ENCODE measurements at places on chromosomes 7 and 10.

GRCh38 chr7:1758859-1759521 is 88.9 kb downstream of the ELFN1 start:
- DNase-seq = no peak

DNA sequence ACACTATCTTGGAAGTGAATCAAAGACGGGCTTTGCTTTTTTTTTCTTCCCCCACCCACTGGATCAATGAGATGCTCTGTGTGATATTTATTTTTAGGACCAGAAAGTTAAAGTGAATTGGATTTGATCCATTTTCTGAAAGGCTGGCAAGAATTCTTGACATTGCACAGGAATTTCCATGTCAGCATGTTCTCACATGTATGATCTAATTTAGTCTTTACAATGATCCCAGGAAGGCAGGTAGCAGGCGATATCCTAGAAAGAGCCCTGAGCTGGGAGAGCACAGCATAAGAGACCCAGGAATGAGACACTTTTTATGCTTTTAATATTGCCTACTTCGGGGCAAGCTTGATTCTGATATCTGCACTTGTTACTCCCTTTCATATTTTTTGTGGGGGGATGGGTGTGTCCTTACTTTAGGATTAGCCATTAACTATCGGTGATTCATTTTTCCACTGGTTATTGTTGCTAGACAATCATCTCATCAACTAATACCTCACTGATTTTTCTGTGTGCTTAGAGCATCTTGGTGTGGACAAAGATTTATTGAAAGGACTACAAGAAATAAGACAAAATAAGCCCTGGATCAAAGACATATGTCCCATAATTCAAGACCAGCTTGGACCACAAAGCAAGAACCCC is 58.1 kb downstream of the NRP1 start:
- no peak for DNase-seq

GRCh38 chr7:41538810-41539724 is 163.8 kb downstream of the INHBA start:
- DNase-seq = no peak

DNA sequence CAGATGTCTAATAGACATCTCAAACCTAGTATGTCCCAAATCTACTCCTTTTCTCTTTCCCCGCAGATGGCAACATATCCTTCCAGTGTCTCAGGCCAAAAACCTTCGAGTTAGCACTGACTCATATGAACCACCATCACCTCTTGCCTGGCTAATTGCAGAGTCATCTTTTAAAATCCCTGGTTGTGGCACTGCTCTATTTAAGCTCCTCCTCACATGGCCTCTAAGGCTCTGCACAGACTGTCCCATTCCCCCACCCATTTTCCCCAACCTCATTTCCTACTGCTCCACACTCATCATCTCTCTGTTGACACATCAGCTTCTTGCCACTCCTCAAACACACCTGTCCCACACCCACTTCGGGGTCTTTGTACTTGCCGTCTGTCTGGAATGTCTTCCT is 16.8 kb upstream of the HBP1 start:
- DNase-seq = no peak

DNA sequence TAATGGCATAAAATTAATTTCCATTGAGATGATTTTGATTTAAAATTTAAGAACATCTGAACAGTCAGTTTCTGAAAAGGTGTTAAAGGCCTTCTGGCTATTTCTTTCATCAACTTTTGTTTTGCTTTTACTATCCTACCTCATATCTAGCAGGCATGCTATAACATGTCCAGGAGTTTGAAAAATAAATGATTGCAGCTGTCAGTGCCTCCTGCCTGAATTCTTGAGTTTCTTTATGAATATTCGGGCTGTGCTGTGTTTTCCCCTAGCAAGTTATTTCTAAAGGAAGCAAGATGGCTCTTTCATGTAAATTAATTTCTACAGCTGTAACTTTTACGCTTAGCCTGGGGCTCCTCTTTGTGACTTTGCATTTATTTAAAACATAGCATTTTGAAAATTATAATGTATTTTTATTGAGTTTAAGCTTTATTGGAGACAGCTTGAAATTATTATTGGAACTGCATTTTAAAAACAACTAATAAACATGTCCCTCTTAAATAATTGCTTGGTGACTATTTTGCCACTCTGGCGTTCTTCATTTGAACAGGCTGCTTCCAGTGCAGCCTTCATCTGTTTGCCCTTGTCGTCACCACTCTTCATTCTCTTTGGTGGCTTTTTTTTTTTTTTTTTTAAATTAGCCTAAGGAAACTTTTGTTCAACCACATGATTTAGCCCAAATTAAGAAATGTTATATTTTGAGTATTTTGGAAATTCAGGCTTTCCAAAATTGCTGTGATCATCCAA is 1083.4 kb upstream of the LRRN3 start:
- no peak for DNase-seq

DNA sequence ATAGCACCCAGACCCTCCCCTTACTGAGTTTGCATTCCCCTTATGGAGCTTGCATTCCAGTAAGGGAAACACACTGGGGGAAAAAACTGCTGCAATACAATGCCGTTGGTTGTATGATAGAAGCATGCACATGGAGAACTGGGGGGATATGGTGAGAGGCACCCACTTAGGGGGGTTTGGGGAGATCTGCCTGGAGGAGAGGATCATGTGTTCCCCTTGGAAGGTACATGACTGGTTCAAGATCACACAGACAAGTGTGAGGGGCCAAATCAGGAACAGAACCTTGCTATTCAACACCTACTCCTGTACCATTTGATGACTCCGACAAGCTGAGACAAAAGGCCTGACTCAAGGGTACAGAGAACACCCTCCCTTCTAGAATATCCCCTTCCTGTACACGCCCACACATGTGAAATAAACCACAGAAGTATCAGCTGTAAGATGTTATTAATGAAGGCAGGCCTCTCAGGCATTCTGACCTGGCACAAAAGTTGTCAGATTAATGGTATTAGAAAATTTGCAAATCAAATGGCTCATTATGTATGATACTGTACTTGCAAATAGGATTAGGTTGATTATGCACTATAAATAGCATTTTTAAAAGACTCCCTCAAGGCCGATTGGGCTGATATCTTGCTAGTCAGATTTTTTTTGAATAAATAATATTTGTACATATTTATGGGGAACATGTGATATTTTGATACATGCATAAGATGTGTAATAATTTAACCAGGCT is 122.2 kb downstream of the NPY start:
- no peak for DNase-seq

DNA sequence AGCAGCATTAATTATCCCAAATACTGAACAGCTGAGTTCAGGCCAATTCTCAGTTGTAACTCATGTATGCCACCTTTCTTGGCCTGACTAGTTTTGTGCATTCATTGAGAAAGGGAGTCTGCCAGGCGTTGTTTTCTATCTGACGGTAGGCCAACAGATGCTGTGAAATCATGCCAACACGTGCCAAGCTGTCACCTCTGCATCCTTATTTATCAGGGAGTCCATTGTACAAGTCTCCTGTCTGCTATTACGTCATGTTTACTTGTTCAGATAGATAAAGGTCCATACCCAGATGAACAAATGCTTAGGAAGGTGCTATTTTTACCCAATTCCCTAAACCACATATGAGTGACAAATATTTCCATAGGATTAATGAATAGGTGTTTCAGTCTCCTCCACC is 127.2 kb upstream of the CDK6 start:
- no peak for DNase-seq

DNA sequence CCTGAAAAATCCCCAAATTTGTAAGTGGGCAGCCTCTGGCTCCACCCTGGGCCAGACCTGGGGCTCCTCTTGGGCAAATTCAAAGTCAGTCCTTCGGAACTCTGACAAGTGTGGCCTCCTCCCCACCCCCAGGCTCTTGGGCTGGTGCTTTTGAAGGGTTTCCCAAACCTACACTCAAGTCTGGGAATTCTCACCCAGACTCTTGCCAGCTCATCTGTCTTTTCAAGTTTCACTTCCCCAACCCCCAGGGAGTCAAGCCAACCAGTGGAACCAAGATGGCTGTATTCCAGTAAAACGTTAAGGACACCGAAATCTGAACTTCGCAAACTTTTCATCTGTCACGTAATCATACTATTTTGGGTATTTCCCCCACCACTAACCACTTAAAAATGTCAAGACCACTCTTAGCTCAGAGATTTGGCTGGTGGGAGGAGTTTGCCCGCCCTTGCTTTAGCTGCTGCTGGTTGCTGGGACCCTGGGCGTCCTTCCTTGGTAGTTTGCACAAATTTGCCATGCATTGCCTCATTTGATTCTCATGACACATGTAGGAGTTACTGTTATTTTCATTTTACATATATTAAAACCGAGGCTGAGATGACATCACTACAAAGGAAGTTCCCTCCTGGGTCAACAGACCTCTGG is 1.7 kb upstream of the MYO1G start:
- peak; percentile 59 for DNase-seq

DNA sequence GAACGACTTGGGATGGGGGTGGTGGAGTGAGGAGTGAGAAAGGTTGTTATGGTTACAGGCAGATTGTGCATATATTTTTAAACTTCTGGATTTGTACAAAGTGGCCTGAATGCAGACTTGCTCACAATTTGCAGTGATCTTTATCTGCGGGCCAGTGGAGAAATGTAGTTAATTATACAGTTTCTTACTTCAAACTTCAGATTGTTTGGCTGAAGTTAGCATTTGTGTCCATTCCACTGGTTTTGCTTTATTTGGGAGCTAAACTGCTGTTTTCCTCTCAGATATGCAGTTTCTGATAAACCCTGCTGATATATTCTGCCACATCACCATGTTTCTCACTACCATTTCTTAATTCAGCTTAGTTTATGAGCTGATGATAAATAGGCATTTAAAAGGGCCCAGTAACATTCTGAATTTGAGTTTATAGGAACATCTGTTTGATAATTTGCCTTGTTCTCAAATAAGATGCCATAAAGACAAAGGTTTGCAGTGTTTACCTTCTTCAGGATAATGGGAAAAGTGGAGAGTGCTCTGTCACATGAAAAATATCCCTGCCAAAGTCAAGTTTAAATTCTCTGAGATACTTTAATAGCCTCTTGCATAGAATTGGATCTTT is 170.1 kb downstream of the ST7 start:
- DNase-seq = no peak

DNA sequence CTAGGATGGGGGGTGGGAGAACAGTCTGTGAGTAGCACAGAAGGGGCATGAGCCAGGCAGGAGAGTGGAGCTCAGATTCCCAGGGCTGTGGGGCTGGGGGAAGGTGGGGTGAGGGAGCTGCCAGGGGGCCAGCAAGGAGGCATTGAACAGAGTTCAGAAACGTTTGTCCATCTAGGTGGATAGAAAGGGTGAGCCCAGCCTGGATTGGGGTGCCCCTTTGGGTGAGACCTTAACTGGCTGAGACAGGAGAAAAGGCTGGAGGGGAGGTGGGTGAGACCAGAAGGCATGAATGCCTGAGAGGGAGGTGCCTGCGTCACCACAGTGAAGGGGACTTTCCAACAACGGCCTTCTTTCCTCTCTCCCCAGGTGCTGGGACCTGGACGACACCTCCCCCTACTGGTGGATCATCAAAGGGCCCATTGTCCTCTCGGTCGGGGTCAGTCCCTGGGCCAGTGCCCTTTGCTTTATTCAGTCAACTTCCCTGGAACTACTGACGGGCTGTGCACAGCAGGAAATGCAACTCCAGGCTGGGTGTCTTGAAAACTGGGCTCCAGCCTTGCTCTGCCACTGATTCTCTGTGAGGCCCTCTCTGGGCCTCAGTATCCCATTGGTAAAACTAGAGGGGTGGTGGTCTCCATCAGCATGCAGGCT is 11.0 kb downstream of the GHRHR start:
- DNase-seq = peak; percentile 63

DNA sequence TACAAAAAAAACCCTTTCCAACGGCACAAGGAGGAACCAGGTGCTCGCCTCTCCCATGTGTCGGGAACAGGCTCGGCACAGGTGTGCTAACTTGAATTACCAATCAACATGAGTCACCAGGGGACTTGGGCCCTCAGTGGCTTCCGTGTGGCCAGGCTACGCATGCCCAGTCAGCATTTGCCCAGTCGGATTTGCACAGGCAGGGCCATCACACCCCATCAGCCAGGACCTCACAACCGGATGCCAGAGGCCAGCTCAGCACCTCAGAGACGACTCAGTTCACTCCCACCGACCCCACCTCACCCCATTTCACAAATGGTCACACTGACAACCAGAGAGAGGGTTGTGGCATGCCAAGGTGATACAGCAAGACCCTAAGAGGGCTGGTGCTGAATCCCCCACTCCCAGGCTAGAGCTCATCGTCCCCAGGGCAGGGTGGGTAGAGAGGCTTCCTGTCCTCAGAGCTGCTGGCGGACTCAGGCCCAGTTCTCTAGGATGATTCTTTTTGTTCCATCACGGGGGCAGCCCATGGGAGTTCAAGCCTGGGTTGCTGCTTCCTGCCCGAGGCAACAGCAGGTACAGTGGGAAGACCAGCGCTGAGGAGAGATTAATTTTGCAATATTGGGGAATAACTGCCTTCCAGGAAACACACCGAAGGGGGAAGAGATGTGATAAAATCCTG is 13.6 kb downstream of the ANXA11 start:
- DNase-seq = no peak

GRCh38 chr7:44052771-44053365 is 8.4 kb downstream of the DBNL start:
- DNase-seq = no peak

GRCh38 chr7:87048839-87049238 is 10.6 kb downstream of the ELAPOR2 start:
- no peak for DNase-seq

GRCh38 chr7:146772601-146773000 is 656.0 kb downstream of the CNTNAP2 start:
- no peak for DNase-seq

DNA sequence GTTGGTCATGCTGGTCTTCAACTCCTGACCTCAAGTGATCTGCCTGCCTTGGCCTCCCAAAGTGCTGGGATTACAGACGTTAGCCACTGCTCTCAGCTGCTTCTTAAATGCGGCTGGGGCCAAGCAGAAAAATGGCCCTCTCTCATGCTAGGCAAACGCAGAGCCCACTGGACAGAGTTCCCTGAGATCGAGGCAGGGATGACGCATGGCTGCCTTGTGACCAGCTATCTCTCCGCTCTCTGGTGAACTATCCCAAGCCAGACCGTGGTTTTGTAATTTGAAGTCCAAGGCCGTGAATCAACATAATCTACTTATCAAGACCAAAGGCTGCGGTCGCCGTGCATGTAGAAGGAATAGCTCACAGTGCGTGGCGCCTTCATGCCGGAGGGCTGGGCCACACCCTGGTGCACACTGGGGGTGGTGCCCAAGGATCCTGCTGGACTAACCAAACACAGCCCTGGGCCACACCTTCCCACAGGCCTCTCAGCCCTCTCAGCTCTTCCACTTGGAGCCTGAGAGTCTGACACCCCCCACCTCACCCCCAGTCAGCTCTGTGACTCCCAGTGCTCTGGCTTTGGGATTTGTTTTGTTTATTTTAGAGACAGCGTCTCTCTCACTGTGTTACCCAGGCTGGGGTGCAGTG is 88.1 kb upstream of the CUX1 start:
- DNase-seq = no peak

- DNase-seq = no peak
These were observed 14.3 kb upstream of the RPA3 start for GRCh38 chr7:7732621-7733281.
